ENCODE measurements at places on chromosomes 13 and 19.
A peak's percentile ranks its signal among the peaks of the same experiment; 100 is the strongest.

DNA sequence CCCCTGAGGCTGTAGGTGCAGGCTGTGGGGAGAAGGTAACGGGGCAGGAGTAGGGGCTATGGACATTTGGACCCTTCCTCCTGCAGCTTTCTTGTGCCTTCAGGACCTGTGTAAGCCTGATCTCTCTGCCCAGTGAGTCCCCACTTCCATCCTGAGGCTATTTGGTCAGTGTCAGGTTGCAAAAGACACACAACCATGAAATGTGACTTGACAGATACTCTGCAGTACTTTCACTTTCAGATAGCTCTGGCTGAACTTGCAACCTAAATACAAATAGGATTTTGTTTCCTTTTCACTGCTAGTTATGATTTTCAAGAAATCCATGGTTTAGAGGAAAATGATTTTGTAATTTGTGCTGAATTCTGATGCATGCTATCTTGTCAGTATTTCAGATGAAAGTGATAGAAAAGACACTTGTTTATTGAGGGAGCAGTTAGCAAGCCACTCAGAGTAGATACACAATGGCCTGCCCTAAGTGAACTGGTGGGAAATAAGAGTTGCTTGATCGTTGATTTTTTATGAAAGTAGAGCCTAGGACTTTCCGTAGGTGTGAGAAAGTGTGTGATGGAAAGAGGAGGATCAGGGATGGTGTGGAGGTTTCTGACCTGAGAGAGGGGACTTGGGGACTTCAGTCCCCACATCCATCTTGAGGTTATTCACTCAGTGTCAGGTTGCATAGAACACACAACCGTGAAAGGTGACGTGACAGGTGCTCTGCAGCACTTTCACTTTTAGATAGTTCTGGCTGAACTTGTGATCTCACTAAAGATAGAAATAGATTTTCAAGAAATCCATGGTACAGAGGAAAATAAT, 18.1 kb upstream of the EID2 start:
- peak overlapping the region; percentile 24 for H3K4me3 ChIP-seq
- H3K27me3 ChIP-seq: peaks cover 5% of the 10 kb centered on the region
- no peaks in the 10 kb centered on the region for H3K36me3 ChIP-seq
- peaks cover 23% of the 10 kb centered on the region for H3K4me1 ChIP-seq

- peaks cover 7% of the 10 kb centered on the region for H3K4me1 ChIP-seq
- H3K4me3 ChIP-seq: no peak overlapping the region
- peak overlapping the region; percentile 9 for H3K27ac ChIP-seq
- peaks cover 71% of the 10 kb centered on the region for H3K36me3 ChIP-seq
- peaks cover 13% of the 10 kb centered on the region for H3K27me3 ChIP-seq
- no peak for DNase-seq
Observed at GRCh38 chr19:41906916-41907680, 21.2 kb downstream of the ERFL start.

- peaks cover 2% of the 10 kb centered on the region for H3K27me3 ChIP-seq
- H3K27ac ChIP-seq: no peak overlapping the region
- H3K36me3 ChIP-seq: no peaks in the 10 kb centered on the region
- DNase-seq: no peak
Observed at GRCh38 chr13:51246025-51246417, 23.8 kb downstream of the FAM124A start.

- H3K27me3 ChIP-seq: no peaks in the 10 kb centered on the region
- H3K27ac ChIP-seq: no peak overlapping the region
- no peak for DNase-seq
- H3K4me3 ChIP-seq: no peak overlapping the region
- H3K4me1 ChIP-seq: no peaks in the 10 kb centered on the region
- H3K36me3 ChIP-seq: no peaks in the 10 kb centered on the region
Observed at GRCh38 chr13:71368336-71368735, 498.7 kb downstream of the DACH1 start.

- H3K27me3 ChIP-seq: peaks cover 3% of the 10 kb centered on the region
- H3K4me3 ChIP-seq: peak overlapping the region; percentile 64
- H3K4me1 ChIP-seq: peaks cover 19% of the 10 kb centered on the region
Observed at GRCh38 chr19:18700501-18701249, 17.2 kb downstream of the CRTC1 start.

DNA sequence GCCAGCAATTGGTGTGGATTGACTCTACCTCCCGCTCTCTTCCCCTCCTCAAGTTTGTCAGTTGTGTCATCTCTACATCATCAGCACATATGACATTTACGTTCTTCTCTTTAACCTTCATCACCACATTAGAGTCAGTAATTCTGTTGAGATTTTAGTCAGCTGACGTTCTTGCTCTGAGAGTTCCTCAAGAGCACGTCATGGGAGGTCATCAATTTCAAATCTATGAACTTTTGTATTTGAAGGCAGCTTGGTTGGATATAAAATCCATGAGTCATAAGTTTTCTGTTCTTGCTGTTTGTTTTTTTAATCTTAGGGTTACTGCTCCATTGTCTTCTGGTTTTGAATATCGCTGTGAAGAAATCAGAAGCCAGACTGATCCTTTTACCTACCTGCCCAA, 21.8 kb upstream of the ARGLU1 start:
- no peak overlapping the region for H3K27ac ChIP-seq
- no peak for DNase-seq
- H3K27me3 ChIP-seq: peaks cover 6% of the 10 kb centered on the region
- H3K4me1 ChIP-seq: no peaks in the 10 kb centered on the region
- H3K4me3 ChIP-seq: no peak overlapping the region

DNA sequence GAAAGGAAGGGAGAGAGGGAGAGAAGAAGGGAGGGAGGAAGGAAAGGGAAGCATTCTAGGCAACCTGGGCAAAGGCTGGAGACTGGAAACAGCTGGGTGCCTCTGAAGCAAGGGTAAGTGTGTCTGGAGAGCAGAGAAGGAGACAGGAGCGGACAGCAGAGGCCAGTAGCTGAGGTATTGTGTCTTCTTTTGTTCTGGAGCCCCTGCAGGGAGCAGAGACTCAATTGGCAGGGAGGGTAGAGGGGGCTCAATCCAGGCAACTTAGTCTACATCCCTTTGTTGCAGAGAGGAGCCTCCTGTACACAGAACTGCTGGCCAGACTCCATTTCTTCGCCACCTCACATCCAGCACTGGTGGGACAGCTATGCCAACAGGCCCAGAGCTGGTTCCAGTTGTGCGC, 53.2 kb downstream of the NWD1 start:
- H3K27me3 ChIP-seq: peaks cover 9% of the 10 kb centered on the region
- DNase-seq: no peak
- no peak overlapping the region for H3K4me3 ChIP-seq
- H3K36me3 ChIP-seq: no peaks in the 10 kb centered on the region
- H3K27ac ChIP-seq: no peak overlapping the region
- no peaks in the 10 kb centered on the region for H3K4me1 ChIP-seq

DNA sequence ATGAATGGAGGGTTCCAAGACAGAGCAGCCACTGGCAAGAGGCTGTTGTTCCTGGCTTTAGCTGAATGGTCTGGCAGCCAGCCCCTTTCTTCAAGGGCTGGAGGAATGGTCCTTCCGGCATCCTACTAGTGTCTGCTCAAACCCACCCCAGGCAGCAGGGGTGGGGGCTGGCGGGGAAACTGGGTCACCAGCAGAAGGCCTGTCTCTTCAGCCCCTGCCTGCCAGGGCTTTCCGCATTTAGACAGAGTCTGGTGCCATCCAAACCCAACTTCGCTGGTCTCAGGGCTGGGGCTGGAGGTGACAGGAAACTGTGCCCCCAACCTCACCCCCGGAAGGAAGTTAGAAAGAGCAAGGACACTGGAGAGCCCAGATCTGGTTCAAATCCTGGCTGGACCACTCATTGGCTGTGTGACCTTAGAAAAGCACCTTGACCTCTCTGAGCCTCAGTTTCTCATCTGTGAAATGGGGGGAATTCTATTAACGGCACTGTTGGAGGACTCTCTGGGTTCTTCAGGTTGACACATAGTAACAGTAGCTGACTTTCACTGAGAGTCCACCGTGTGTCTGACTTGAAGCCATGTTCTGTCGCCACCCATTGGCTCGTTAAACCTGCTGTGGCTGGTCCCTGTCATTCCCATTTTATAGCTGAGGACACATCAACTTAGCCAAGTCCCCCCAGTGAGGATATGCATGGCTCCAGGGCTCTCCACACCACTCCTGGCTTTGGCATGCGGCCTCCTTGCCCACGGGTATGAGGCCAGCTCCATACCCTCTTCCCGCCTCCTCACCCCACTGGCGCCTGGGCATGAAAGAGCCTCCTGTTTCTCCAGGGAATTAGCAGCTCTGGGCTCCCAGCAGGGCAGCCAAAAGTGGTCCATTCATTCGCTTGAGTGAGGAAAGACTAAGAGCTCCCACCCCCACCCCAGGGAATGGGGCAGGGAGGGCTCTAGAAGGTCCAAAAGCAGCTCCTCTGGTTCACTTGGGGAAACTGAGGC, 2.5 kb upstream of the NR2C2AP start:
- no peak overlapping the region for H3K4me3 ChIP-seq
- H3K27ac ChIP-seq: no peak overlapping the region
- peaks cover 28% of the 10 kb centered on the region for H3K4me1 ChIP-seq
- H3K36me3 ChIP-seq: peaks cover 12% of the 10 kb centered on the region
- no peak for DNase-seq

- no peak overlapping the region for H3K4me3 ChIP-seq
- DNase-seq: no peak
- no peaks in the 10 kb centered on the region for H3K36me3 ChIP-seq
- H3K27me3 ChIP-seq: no peaks in the 10 kb centered on the region
Observed at GRCh38 chr13:91072486-91072885, 275.0 kb upstream of the MIR17HG start.
